Activated T-helper 17 cell treated with anti-CD3 and anti-CD28 coated beads, Interleukin-2, amount 50 U/mL, for 72 hours (primary cell): ENCODE measurements at places on chromosomes 3 and 15. TPM values are rescaled to one million over a fixed set of nuclear protein-coding genes. Genes with fewer than 3 reads are reported as not detected.

The DLL4 gene
- total RNA-seq, result not detected

The GOLGA6D gene
- not detected for total RNA-seq

The PRSS50 gene
- total RNA-seq, result not detected

GRCh38 chr3:196568246-196569002 is at the start of the genes FBXO45 and WDR53:
TSS of gene FBXO45 (plus strand) at chr3:196568660. CDS start at chr3:196568985, 325 bp downstream.
TSS of gene WDR53 (minus strand) at chr3:196568554. CDS start at chr3:196561475, 7,079 bp downstream.
- ATAC-seq, result peak; percentile 95

DNA sequence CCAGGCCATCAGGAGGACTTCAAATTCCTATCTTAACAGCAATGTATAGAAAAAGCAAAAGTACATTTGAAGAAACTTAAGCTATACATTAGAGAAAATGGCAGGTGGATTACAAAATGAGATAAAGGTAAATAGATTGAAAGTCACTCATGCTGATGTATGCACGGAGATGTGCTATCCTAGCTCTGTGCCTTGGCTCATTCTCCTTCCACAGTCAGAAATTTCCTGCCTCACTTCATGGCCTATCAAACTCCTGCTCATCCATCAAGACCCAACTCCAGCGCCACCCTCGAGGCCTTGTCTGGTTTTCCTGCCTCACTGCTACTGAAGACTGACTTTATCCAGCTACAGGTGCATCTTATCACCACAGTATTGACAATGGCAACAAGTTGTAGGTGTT is 72.9 kb downstream of the NSMCE3 start:
- no peak for ATAC-seq

GRCh38 chr15:51536965-51537574 is 85.5 kb downstream of the DMXL2 start:
- ATAC-seq, result no peak

DNA sequence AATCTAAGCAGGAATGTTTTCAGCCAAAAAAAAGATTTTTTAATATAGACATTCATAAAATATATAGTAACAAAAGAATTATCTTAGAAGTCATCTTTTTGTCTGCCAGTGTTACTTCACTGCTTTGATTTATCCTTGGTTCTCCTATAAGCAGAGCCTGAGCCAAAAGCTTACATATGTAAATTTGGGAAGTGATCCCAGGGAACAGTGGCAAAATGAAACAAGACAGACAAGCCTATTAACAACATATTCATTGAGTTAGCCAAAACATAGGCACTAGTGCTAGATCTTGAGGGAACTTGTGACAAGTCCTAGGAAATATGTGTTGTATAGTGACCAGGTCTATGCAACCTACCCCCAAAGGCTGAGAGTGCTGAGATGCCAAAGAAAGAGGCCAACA is 11.3 kb downstream of the GTPBP8 start:
- ATAC-seq, result no peak

DNA sequence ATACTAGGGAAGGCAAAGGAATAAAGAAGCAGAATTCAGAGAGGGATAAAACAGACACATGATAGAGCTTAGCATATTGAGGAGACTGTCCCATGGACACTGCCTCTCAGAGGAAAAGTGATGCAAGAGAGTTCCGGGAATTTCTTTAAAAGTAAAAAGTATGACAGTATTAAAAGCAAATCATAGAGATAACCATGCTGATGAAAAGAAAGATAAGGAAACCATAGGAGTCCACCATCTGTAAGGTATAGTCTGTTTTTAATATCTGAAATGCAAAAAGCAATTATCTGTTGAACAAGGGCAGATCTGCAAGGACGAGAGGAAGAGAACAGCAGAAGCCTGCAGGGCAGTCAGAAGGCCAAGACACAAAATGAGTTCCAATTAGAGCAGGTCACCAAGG is 495.9 kb upstream of the GOLIM4 start:
- ATAC-seq, result no peak
